ENCODE measurements at places on chromosomes 5 and 9.

DNA sequence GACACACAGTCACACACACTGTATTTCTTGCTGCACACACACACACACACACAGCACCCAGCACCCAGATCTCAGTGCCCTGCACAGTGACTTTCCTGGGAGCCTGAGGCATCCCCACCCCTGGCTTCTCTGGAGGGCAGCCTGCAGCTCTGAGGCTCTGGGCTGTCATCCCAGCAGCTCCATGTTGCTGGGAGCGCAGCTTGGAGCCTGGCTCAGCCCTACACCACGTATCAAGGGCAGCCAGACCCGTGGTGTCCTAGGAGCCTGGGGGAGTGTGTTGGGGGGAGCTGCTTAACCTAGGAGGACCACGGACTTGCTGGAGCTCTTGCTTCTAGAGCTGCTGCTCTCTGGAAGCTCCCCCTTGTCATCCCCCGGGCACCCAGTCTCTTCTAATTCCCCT lies 5.2 kb downstream of the IER5L start:
- DNase-seq = no peak

GRCh38 chr9:660227-660626 lies 181.3 kb upstream of the DMRT1 start:
- DNase-seq = no peak

DNA sequence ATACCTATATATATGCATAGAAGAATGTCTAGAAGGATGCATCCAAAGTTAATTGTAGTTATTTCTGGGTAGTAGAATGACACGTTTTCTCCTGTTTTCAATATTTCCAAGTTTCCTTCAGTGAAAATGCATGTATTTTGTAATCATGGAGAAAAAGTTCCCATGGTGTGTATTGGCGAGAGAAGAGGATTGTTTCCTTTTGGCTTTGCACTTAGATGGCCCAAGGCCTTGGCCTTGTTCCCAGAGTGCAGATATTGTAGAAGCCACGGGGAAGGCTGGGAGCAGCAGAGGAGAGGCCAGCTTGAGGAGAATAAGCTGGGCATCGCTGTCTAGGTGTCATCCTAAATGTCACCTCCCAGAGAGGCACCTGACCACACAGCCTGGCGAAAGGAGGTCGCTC lies 44.0 kb downstream of the IRF1 start:
- DNase-seq = no peak

- no peak for DNase-seq
Observed at GRCh38 chr5:88380332-88380731, 111.7 kb upstream of the TMEM161B start.

DNA sequence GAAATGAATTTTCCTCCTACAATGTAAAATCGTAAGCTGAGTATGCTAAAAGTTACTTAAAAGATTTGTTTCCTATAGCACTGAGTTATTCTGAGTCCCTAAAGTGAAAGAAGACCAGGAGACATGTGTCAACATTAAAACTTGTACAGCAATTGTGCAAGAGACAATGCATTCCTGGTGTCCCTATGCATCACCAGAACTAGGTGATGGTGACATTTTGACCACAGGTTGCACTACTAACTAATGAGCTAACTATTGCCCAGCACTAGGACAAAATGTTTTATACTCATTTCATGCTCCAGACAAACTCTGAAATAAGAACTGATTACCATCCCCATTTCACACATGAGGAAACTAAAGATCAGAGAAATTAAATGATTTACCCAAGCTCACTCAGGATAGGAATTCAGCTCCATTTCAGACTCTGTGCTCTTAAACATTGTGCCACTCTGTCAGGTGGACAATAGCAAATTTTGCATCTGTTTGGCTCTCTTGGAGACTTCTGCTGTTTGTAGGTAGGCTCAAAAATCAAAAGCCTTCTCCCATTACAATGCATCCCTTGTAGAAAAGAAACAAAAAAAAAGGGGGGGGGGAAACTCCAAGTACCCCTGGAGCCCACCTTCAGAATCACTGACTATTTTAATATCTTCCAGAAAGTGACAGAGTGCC lies 269.2 kb downstream of the ACTL7B start:
- no peak for DNase-seq

DNA sequence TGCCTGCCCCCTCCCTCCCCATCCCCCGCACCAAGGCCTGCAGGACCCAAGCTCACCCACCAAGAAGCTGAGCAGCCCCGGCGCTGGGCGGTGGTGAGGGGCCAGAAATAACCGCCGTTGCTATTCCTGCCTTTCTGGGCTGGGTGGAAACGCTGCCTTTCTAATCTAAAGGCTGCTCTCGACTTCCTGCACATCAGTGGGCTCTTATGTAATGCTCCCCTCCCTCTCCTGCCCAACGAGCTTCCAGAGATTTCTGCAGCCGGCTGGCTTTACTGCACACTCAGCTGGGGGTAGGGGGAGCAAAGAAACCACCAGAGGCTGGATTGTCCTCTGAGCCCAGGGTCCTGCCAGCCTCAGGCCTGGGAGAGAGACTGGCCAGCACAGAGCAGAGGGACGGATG lies 6.9 kb upstream of the EGR1 start:
- DNase-seq = no peak

GRCh38 chr5:38874948-38875456 lies 29.2 kb downstream of the OSMR start:
- no peak for DNase-seq

DNA sequence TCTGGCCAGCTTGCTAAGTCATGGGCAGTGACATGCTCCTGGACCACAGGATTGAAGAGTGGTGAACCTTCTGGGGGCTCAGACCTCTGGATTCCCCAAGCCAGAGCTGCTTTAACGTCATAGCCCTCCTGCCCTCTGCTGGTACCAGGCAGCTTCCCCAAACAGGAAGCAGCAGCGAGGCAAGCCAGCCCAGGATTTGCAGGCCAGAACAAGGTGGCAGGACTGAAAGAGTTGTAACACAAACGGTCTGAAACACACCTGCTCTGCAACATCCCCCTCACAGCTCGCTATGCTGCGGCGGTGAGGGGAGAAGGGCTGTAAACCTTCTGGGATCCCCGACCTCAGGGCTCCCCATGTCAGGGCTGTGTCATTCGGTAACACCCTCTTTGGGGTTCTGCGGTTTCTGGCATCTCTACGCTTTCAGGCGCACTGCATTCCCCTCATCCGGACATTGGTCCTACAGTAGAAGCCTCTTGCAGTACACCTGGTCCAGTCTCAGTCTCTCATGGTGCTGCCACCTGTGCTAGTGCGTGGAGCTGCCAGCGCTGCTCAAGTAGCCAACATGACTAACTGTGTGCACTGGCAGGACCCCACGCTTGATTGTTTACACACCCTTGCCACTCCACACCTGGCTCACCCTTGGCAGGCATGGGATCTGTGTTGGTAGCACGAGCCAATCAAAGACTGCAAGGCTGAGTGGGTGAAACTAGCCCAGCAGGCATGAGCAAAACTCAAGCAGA lies 893.3 kb downstream of the PTPRD start:
- no peak for DNase-seq

- DNase-seq = no peak
Observed at GRCh38 chr9:106964822-106965525, 102.0 kb downstream of the ZNF462 start.

DNA sequence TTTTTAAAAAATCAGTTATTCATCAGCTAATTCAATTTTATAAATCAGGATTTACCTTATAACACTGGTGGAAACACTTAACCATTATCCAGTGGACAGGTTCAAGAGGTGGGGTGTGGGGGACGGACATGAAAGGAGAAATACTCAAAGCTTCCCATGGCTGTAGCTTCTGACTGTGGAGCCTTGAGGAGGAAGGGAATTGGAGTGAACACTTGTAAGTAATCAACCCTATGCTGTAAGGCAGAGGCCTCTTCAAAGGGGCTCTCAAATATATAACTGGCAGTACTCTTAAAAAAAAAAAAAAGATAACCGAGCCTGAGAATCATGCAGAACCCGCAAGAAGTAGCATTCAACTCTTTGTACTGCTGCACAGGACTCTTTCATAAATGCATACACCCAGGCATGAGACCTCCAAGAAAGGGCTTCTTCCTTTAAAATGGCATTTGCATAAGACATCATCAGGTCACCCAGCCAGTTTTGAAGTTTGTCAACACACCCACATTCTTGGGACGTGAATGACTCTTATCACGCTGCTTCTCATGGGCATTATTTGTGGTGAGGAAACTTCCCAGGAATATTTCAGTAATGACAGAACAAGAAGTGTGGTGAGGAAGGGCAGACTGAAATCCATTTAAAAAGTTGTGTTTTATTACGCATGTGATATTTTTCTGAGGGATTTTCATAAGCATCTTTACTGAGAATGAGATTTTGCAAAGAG lies 8.1 kb downstream of the OSMR start:
- DNase-seq = no peak

- DNase-seq = peak; percentile 45
Observed at GRCh38 chr5:90709323-90710155, 150.9 kb downstream of the ADGRV1 start.

DNA sequence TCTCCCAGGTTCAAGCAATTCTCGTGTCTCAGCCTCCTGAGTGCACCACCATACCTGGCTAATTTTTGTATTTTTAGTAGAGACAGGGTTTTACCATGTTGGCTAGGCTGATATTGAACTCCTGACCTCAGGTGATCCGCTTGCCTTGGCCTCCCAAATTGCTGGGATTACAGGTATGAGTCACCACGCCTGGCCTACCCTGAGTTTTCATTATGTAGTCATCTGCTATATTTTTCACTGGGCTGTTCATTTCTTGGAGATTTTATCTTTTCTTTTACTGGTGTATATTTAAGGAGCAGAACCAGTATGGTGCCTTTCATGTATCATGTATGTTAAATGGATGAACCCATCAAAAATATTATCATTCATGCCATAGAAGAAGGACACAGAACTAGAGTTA lies 377.0 kb upstream of the ACTBL2 start:
- DNase-seq = no peak

DNA sequence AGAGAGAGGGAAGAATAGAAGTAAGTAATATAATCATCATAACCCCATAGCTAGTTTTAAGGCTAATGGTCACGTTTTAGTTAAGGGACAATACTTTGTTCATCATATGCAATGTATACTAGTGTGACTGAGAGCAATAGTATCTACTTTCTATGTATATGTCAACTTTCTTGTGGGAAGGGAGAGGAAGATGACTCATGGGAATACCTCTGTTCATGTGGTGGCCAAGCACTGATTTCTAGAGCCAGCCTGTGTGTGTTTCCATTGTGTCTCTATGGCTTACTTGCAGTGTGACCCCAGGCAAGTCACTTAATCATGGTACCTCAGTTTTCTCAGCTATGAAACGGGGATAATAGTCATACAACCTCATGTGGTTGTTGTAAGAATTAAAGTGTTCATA lies 639.6 kb downstream of the CETN3 start:
- no peak for DNase-seq

DNA sequence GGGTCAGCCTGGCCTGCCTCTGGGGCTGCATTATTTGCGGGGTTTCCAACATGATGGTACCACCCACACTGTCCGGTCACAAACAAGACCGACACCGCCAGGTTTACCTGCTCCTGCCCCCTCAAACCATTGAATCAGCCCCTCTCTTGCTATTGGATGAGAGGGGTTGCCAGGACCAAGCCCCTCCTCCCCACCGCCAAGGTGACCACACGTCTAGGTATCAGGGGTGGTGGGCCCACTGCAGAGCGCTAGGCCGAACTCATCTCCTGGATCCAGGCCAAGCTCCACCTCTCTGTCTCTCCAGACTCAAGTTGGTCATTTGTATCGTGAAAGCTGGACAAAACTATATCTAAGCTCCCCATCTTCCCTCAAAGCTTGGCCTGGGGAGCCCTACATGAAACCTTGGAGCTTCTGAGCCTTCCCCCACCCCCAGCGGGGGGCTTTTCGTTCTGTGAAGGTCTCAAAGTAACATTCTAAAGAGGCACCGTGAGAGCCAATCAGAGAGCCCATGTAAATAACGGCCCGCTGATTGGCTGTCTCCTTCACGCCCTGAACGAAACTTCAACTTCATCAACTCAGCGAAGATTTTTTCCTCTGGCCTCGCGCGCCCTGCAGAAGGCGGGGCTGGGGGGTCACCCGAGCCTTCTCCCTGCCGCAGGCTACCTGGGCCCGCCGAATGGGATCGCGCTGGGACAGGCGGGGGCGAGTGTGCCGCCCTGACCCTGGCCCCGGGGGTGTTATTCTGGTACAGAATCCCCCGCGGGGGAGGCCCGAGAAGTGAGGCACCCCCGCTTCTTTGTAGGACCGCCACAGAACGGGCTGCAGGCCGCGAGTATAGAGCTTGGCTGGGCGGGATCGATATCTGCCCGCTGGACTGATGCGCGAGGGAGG lies 49.6 kb upstream of the PSD2 start:
- peak; percentile 29 for DNase-seq

DNA sequence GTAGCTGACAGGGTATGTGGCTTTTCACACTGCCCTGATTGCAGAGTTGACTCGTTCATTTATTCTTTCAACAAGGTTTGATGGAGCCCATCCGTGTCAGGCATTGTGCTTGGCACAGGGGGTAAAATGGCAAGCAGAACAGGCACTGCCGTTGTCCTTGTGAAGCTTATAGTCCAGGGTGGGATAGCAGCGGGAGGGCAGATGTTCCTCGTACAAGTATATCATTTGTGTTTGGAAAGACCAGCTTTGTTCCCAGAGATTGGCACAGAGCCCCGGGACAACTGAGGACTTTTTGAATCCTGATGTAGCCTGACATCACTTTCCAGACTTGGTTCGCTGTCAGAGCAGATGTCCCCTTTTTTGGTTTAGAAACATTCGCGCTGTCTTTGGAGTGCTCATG lies 50.9 kb downstream of the MVB12B start:
- DNase-seq = no peak

GRCh38 chr5:179832039-179832745 lies 11.5 kb downstream of the SQSTM1 start:
- DNase-seq = no peak

DNA sequence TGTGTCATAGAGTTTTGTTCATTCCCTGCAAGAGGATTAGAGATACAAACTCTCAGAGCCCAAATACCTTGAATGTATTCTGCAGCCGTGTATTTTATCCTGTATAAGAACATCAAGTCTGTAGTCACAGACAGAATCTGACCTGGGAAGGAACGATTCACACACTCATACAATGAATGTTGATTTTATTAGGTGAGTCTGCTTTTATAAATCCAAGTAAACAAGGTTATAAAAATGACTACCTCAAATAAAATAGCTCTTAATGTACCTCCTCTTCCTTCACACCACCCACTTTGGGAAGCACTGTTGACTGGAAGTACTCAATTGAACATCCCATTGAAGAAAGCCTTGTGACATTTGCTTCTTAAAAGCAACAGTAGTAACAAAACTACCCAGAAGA lies 11.9 kb downstream of the SLC46A2 start:
- no peak for DNase-seq

DNA sequence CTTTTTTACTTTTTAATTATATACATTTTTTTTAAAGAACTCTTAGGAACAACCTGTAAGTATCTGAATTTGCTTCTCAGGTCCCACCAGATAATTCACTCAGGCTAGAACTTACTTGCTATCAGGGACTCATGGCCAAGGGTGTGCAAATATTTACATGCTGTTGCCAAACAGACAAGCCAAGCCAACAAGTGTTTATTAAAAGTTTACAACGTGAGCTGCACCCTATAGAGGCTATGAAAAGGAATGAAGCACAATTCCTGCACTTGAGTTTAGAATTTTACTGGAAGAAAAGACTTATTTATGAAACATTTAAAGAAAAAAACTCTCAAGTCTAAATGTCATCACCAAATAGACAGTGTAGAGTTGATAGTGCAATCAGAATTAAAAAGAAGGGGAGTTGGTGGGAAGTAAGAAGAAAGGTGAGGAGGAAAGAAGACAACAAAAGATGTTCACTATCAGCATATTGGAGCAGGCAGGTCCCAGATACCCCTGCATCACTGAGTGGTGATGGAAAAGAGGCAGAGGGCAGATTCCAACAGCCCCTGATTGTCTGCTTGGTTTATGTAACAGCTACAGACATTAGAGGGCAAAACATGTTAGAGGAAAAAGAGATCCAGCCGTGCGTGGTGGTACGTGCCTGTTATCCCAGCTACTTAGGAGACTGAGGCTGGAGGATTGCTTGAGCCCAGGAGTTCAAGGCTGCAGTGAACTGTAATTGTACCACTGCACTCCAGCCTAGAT lies 32.8 kb downstream of the SH3RF2 start:
- DNase-seq = no peak

Data from NCI-H748 treated with DMSO at 0.1 percent for 48 hours (cell line).